Activated CD4-positive, alpha-beta T cell treated with anti-CD3 and anti-CD28 coated beads for 1 hour (primary cell): ENCODE measurements at places on chromosomes 13 and 19.

DNA sequence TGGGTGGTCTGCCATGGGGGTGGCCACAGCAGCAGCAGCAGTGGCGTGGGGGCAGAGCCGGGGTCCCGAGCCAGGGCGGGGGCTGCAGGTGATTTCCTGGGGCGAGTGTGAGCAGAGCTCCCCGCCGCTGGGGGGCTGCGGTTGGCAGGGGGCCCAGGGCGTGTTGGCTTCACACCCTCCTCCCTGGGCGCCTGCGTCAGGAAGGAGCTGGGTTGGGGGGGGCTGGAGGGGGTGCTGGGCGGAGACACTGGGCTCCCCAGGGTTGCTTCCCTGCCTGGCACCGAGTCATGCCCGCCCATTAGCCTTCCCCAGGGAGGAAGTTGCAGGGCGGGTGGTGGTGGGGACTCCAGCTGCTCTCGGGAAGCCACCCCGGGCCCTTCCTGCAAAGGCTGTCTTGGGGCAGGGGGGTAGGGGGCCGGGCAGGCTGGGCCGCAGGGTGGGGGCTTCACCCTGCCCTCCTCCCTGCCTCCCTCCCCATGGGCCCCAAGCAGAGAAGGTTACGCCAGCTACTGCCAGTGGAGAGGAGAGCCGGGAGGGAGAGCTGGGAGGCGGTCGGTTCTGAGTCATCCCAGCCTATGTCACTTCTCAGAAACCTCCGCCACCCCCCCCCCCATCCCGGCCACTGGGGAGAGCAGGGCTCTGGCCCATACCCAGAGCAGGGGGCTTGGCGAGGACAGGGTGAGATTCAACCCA, 4.6 kb downstream of the MIDN start:
- DNase-seq: peak; percentile 60

- no peak for DNase-seq
Measured at GRCh38 chr13:40422588-40423235, 243.7 kb downstream of the FOXO1 start.

GRCh38 chr13:102090532-102090931, 311.3 kb downstream of the FGF14 start:
- no peak for DNase-seq

DNA sequence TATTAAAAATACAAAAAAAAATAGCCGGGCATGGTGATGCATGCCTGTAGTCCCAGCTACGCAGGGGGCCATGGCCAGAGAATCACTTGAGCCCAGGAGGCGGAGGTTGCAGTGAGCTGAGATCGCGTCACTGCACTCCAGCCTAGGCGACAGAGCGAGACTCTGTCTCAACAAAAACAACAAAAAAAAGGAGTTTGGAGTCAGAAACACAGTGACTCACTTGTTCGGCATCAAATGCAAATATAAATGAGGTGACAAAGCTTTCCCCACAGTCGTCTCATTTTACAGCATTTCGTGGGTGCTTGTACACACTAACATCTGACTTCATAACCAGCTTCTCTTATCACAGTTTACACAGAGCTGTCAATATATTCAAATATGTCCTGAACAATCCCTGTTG, 11.0 kb downstream of the ZNF665 start:
- DNase-seq: no peak

DNA sequence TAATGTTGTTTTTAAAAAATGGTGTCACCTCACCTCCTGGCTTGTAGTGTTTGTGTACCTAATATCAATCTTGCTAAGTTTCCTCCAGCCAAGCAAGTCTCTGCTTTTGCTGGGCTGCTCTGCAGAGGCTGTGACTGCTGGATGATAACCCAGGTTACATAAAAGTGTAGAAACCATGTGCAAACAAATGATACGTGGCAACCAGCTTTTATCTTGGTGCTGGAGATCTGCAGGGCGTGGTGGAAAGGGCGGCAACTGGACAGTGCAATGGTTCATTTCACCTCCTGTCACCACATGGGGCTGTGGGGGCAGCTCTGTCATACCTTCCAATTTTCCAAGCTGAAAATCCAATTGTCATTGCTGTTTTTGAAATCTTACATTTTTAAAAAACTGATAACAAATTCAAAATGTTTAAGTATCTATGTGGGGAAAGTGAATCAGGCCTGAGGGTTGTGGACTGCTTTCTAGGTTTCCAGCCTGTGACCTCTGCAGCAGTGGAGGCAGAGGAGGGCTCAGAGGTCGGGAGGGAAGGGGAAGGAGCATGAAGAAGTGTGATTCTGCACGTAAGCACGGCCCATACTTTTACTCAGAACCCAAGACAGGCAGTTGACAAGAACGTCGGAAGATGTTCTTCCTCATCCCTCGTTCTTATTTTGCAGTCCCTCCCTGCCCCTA, 9.7 kb downstream of the GPR42 start:
- no peak for DNase-seq
